ENCODE measurements at places on chromosomes 1 and 21.

GRCh38 chr1:247047260-247047659 is 31.4 kb downstream of the ZNF670 start:
- no peak for DNase-seq

DNA sequence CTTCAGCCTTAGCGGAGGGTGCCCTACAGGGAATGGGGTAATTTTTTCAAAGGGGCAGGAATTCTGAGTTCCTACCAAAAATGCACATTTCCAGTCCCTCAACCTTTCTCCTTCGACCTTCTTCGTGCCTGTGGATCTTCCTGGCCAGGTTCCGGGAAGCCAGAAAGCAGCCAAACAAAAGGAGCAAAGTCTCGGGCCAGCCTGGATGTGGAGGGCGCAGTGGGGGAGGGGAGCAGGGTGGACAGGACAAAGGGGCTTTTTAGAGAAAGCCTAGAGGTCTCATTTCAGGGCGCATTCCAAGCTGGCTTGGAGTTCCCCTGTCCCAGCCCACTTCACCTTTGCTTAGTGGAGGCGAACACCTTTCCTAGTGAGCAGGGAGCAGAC is 2.9 kb upstream of the INAVA start:
- DNase-seq = no peak

DNA sequence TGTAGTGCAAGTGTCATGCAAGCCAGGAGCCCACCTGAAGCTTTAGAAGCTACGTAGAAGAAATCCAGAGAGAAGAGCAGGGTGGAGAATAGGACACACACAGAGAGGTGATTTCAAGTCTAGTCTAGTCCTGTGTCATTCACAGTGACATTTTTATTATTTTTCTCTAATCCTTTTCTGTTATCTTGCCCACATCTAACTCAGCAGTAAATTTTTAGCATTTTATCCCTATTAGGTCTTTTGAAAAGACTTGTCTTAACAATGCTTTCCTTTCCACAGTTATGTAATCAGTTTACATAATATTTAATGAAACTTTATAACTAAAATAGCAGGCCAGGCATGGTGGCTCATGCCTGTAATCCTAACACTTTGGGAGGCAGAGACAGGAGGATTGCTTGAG is 198.6 kb downstream of the ADGRL2 start:
- DNase-seq = no peak

DNA sequence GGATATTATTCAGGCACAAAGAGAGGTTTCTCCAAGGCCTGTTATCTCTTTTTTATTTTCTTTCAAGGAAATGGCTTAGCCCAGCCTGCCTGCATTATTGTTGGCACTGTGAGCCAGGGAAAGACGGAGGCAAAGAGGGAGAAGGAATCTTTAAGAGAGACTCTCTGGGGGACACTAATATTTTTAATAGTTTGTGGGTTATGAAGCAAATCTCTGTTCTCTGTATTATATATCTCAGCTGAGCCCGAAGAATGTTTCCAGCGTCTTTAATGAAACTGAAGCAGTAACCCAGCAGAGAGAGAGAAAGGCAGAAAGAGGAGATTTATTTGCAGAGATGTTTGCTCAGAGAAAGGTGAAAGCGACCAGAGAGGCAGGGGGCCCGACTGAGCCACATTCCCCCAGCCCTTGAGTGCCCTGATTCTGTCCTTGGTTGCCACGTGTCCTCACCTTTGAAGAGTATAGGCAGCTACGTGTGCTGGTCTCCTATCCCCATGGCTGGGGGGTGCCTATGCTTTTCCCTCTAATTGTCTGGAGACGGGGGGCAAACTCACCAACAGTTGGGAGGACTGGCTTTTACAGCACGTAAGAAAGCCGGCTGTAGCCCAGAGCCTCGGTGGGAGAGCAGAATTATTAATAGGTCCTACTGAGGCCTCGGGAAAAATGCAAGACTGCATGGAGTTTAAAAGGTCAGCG is 166.4 kb downstream of the TRABD2B start:
- no peak for DNase-seq

DNA sequence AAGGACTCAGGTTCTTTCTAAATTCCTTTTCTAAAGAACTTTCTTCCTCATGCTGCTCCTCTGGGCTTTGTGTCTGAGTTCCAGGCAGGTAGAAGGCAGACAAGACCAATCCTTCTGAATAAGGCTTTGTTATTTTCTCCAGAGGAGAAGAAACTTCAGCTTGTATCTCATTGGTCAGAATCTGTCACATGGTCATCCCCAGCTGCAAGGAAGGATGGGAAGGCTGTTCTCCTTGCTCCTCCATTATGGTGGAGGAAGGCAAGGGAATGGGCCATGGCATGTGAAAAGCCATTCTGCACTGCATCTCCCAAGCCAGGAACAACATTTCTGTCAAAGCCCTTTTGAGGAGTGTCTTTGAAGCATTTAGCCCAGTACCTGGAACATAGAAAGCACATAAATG is 50.6 kb upstream of the NTPCR start:
- no peak for DNase-seq

GRCh38 chr1:205928317-205928716 is 14.9 kb downstream of the SLC26A9 start:
- no peak for DNase-seq

GRCh38 chr1:214621236-214621635 is 18.2 kb downstream of the CENPF start:
- DNase-seq = no peak

DNA sequence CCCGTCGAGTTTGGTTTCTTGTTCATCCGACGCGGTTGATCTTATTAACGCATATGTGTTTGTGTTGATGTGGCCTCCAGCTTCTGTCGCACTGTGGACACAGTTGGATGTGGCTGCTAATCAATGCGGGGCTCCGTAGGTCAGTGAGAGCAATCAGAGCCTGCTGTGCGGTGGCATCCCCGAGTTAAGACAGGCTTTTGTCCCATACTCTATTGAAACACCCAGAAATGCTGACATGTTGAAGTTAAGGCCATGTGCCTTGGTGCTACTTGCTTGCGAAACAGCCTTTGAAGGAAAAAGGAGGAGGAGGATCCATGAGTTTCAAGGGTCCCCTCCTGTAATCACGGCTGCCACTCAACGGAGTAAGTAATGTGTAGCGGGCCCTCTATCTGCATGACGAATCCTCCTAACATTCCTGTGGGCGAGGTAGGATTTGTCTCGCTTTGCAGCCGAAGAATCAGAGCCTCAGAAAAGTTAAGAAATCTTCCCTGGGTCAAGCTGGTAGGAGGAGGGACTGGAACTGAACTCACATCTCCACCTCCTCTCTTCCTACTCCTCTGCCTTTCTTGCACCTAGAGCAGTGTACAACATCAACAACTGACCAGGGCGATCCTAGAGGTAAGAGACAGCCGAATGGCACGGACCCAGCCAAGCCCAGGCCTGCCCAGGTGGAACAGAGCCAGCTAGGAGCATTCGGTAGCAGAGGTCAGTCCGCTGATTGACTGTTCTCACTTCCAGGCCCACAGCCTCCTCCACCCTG is 19.5 kb downstream of the PDE9A start:
- peak; percentile 67 for DNase-seq

DNA sequence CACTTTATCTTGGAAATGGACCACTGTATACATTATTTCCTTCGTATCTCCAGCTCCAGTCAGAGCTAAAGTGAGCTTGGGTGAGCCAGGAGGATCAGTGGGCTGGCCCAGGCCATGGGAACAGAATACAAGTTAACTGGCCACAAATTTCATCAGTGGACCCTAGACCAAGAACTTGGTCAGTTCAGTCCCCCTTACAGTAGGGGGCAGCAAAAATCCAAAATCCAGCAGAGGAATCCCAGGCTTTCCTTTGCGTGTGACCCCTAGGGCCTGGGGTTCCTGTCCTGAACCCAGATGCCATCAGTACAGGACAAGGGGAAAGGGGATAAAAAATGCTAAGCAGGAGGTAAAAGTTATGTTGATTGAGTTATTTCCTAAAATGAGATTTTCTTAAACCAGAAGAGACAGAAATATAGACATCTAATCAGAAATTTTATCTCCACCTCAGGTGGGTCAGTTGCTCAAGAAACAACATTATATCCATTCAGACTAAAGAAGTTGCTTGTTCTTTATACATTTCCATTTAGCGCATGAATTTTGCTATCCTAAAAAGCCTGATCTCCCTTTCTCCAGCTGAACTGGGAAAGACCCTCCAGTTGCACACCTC is 24.1 kb upstream of the LCE5A start:
- no peak for DNase-seq

GRCh38 chr1:228109962-228110488 is 926 bp upstream of the MRPL55 start:
- no peak for DNase-seq

Measured in amniotic stem cell (primary cell).